ENCODE measurements at places on chromosomes 6 and 20. TPM values are rescaled to one million over a fixed set of nuclear protein-coding genes. Genes with fewer than 3 reads are reported as not detected.

DNA sequence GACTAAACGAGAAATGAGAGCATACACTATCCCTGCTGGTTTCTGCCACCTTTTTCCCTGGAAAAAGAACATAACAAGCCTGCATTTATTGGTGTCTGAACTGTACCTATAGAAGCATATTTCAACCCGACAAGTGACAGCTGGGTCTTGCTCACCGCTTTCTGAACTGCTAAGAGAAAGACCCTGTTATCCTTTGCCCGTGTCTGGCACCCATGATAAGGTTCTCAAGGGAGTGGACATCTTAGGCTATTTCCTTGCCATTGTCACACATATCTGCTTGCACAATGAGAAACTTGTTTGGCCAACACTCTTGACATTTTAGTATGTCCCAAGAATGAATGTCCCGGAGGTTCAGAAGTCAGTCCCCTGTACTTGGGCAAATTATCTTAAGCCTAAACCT, 19.3 kb downstream of the RIPOR2 start:
- H3K27me3 ChIP-seq: no peaks in the 10 kb centered on the region
- no peaks in the 10 kb centered on the region for H3K4me1 ChIP-seq
- no peak overlapping the region for H3K27ac ChIP-seq
- H3K4me3 ChIP-seq: no peak overlapping the region

DNA sequence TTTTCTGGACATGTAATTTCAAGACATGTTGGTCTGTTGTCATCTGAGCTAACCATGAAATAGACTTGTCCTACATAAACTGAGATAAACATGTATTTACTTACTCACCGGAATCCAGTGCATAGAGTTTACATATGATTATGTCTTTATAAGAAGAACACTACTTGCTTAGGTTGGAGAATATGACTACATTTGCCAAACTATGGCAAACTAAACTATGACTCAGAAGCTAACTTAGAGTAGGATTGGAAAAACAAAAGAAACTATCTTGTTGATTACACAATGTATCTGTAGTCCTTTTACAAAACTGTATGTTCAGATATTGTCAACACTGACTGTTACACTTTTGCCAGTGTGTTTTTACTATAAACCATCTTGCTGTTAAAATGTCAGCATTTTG, 113.3 kb downstream of the CRYBG1 start:
- H3K4me1 ChIP-seq: no peaks in the 10 kb centered on the region
- no peaks in the 10 kb centered on the region for H3K27me3 ChIP-seq
- H3K4me3 ChIP-seq: no peak overlapping the region
- H3K27ac ChIP-seq: no peak overlapping the region
- H3K36me3 ChIP-seq: no peaks in the 10 kb centered on the region

- H3K27ac ChIP-seq: no peak overlapping the region
- no peak overlapping the region for H3K4me3 ChIP-seq
- H3K27me3 ChIP-seq: no peaks in the 10 kb centered on the region
- H3K4me1 ChIP-seq: no peaks in the 10 kb centered on the region
Observed at GRCh38 chr6:135748189-135748588, 103.3 kb upstream of the PDE7B start.

- H3K27me3 ChIP-seq: no peaks in the 10 kb centered on the region
- no peaks in the 10 kb centered on the region for H3K36me3 ChIP-seq
- no peaks in the 10 kb centered on the region for H3K4me1 ChIP-seq
- DNase-seq: no peak
Observed at GRCh38 chr20:13913572-13913971, 76.8 kb downstream of the SEL1L2 start.

DNA sequence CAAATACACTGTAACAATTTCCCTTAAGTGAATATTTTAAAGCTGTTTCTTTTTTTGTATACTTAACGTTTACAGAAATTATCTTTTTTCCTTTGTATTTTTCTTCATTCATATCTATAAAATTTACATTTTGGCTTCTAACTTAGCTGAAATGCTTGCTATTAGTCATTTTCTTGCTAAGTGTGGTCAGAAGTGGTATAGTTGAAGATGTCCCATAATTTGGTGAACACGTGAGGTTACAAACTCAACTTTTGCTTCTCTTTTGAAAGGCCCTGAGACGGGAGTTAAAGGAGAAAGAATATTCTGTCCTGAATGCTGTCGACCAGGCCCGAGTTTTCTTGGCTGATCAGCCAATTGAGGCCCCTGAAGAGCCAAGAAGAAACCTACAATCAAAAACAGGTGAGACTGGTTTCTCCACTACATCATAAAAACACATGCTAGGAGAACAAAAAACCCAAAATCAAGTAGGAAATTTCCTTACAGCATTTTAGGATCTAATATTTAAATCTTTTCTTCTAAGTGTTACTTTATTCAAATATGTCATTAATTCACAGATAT, 445.0 kb downstream of the UTRN start:
- no peak for DNase-seq
- H3K36me3 ChIP-seq: no peaks in the 10 kb centered on the region
- no peak overlapping the region for H3K4me3 ChIP-seq
- no peaks in the 10 kb centered on the region for H3K27me3 ChIP-seq
- no peaks in the 10 kb centered on the region for H3K4me1 ChIP-seq

DNA sequence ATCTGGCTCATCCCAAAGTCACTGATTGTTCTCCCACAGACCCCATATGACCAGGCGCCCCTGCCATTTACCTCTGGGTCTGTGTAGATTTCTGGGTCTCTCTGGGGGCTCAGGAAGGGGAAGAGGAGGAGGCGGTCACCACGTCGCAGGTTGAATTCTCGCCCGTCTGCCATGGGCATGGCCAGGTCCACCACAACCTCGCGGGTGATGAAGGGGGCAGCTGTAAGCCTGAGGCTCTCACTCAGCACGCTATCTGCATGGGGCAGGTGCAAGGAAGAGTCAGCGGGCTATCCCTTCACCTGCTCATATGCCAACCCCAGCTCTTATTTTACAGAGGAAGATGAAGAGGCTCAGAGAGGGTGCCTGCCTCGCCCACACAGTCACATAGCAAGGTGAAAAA, 30.5 kb upstream of the KCNB1 start:
- peaks cover 8% of the 10 kb centered on the region for H3K4me1 ChIP-seq
- no peaks in the 10 kb centered on the region for H3K36me3 ChIP-seq
- H3K4me3 ChIP-seq: no peak overlapping the region
- H3K27me3 ChIP-seq: no peaks in the 10 kb centered on the region
- no peak for DNase-seq

DNA sequence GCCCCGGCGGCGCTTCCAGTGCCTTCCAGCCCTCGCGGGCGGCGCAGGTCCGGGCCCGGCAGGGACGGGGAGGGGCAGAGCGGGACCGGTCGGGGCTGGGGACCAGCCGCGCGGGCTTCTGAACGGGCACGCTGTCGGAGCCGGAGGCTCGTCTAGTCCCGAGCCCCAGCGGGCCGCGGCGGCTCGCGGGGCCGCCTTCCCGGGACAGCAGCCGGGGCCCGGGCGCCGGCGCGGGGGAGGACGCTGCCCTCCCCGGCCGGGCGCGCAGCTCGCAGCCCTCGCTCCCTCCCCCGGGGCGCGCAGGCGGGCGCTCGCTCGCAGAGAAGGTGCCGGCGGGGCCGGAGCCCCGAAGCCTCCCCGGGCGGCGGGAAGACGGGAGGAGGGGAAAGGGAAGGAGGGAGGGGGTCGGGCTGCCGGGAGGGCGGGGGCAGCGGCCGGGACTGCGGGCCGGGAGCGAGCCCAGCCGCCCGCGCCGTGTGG, 696 bp upstream of the SIRPA start:
- DNase-seq: peak; percentile 77
- peaks cover 38% of the 10 kb centered on the region for H3K4me1 ChIP-seq
- no peaks in the 10 kb centered on the region for H3K27me3 ChIP-seq
- peak overlapping the region; percentile 84 for H3K27ac ChIP-seq

DNA sequence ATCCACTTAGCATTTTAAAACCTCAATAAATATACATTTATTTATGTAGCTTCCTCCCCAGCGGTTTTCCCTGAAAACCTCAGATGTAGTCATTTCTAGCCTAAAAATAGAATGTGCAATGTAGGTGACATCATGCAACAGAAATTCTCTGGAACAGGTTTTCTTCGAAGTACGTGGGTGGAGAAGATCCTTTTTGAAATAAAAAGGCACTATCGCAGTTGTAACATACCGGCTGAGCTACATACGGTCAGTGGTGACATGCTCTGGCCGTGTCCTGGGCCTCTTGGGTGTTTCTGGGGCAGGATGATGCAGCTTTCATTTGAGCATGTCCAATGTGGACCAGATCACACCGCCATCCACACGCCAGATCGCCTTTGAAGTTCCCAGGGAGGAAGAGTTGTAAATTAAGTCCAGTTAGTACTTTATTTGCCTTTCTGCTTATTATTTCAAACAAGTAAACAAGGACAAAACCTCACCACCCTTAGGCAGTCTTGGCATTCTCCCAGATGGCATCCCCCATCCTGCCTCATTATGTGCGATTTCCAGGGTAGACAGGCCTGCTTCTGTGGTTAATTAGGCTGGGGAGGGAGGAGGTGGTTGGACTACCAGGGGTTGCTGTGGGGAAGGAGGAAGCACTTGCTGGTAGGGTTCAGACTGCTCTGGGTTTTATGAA, 109.5 kb upstream of the CLDN20 start:
- no peak overlapping the region for H3K27ac ChIP-seq
- no peaks in the 10 kb centered on the region for H3K27me3 ChIP-seq
- no peaks in the 10 kb centered on the region for H3K36me3 ChIP-seq
- no peak for DNase-seq

- DNase-seq: no peak
- H3K27me3 ChIP-seq: no peaks in the 10 kb centered on the region
- 0 out of 2 replicates have a peak, but pooled peaks cover 4% of the 10 kb centered on the region for H3K4me1 ChIP-seq
- peak overlapping the region; percentile 33 for H3K4me3 ChIP-seq
Observed at GRCh38 chr6:28757429-28758045, 166.2 kb downstream of the TRIM27 start.

GRCh38 chr6:128569732-128570679, 49.6 kb upstream of the PTPRK start:
- H3K27me3 ChIP-seq: no peaks in the 10 kb centered on the region
- H3K36me3 ChIP-seq: no peaks in the 10 kb centered on the region
- H3K4me1 ChIP-seq: peaks cover 19% of the 10 kb centered on the region

- no peaks in the 10 kb centered on the region for H3K27me3 ChIP-seq
- peaks cover 20% of the 10 kb centered on the region for H3K4me1 ChIP-seq
- DNase-seq: no peak
- H3K27ac ChIP-seq: no peak overlapping the region
- no peaks in the 10 kb centered on the region for H3K36me3 ChIP-seq
Observed at GRCh38 chr20:48624315-48625020, 203.3 kb downstream of the PREX1 start.

GRCh38 chr6:33771146-33772081, 17.5 kb downstream of the LEMD2 start:
- no peak overlapping the region for H3K27ac ChIP-seq
- H3K36me3 ChIP-seq: peaks cover 3% of the 10 kb centered on the region
- H3K4me3 ChIP-seq: no peak overlapping the region
- no peaks in the 10 kb centered on the region for H3K27me3 ChIP-seq
- DNase-seq: no peak
- H3K4me1 ChIP-seq: no peaks in the 10 kb centered on the region

GRCh38 chr6:16055852-16056251, 73.0 kb upstream of the MYLIP start:
- H3K4me1 ChIP-seq: no peaks in the 10 kb centered on the region
- no peak for DNase-seq
- H3K27me3 ChIP-seq: no peaks in the 10 kb centered on the region
- no peak overlapping the region for H3K27ac ChIP-seq

Gene CSTF1
- 101 TPM for total RNA-seq

Gene BLOC1S5
- 15.0 TPM for total RNA-seq

Gene RFX6
- 1.5 TPM for total RNA-seq
